ENCODE measurements at places on chromosomes 11 and 22. TPM values are rescaled to one million over a fixed set of nuclear protein-coding genes. Genes with fewer than 3 reads are reported as not detected.
A peak's percentile ranks its signal among the peaks of the same experiment; 100 is the strongest.

The TKFC gene
- 72.6 TPM for total RNA-seq

The SLC22A6 gene
- not detected for total RNA-seq

The OR51T1 gene
- 0.39 TPM for total RNA-seq

The HDAC10 gene
- 37.1 TPM for total RNA-seq

The GLB1L3 gene
- total RNA-seq, result not detected

The MOGAT2 gene
- total RNA-seq, result 1.2 TPM

- peak; percentile 61 for DNase-seq
Observed at GRCh38 chr11:44622190-44622650, 56.8 kb downstream of the CD82 start.

- DNase-seq, result no peak
Observed at GRCh38 chr11:113021111-113021510, 59.9 kb downstream of the NCAM1 start.

- DNase-seq, result no peak
Observed at GRCh38 chr11:74015919-74016684, 7.2 kb upstream of the UCP3 start.

- DNase-seq, result no peak
Observed at GRCh38 chr11:130203766-130204702, 44.5 kb downstream of the ST14 start.

DNA sequence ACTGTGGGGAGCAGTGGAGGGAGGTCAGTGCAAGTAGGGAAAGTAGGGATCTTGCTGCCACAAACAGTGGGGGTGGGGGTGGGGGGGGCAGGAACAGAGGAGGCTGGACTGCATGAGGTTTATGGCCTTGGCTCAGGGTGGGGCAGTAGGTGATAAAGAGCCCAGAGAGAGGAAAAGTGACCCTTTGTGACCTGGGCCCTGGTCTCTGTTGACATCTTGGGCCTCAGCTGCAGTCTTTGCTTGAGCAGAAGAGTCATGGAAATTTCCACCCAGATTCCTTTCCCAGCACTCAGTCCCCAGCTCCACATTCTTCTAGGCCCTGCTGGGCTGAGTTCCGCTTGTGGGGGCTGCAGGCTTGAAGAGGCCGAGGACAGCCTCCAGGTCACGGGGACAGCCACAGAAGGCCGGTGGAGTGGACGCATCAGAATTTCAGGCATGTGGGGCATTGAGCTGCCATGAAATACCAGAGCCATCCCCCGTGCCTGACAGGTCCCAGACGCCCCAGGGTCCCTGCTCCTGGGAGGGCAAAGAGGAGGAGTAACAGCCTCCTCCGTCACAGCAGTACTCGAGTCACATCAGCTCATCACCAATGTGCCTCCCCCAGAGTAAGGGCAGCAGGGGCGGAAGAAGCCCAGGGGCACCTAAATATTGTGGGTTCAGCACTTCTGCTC, 9.7 kb upstream of the MALAT1 start:
- DNase-seq, result no peak

DNA sequence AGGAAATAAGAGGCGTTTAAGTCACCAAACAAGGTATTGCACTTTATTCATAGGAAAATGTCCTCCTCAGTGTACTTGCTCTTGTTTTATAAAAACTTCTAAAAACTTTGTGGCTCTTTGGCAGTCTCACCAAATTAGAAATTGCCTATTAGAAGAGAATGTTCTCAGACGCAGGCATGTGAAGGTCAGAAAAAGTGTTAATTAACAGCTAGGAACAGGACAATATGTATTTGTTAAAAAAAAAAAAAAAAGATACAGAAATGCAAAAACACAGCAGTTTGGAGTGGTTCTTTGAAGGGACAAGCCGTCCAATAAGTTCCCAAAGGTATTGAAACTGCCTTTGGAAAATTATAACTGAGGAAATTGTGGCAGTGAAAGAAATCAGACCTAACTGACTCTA, 67.9 kb downstream of the SLC25A17 start:
- no peak for DNase-seq

DNA sequence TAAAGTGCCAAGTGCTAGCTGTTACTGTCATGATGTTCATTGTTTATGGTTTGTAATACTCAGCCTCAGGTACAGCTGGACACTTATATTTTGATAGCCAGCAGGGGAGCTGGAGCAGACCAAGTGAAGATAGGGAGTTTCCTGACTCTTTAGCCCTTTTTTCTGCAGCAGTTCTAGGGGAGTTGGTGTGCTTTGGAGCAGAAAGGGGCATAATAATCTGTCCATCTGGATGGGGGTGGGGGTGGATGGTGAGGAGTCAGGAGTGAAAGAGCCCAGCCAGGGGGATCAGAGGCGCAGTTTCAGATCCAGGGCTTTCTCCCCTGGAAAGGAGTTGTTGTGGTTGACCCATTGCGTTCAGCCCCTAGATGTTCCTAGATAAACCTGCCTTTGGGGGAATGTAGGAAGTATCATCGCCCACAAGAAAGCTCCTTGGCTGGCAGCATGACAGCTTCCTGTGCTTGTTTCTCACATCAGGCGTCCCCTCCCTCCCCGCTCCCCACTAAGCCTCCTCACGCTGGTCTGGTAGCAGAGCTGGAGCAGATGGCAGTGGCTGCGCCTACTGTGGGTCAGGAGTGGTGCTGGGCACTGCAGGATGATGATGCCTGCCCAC, 41.9 kb downstream of the MED15 start:
- no peak for DNase-seq

- DNase-seq, result no peak
Observed at GRCh38 chr11:13047884-13048283, 38.8 kb downstream of the RASSF10 start.
